ENCODE measurements at places on chromosomes 2 and 18.
A peak's percentile ranks its signal among the peaks of the same experiment; 100 is the strongest.

DNA sequence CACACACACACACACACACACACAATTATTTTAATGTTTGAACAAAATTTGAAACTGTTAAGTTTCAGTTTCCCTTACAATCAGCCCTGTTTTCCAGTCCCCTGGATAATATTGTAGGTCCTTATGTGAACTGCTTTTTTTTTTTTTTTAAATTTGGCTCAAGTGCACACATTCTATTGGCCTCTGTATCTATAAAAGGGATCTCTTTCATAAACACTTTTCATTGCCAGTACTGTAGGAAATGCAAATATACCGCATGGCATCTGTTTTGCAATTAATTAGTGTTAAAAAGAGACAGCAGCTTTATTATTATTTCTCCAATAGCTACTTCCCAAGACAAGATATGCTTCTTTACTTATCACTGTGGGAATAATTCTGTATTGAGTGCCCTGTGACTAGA is 738.7 kb downstream of the EPHA4 start:
- no peak for DNase-seq

DNA sequence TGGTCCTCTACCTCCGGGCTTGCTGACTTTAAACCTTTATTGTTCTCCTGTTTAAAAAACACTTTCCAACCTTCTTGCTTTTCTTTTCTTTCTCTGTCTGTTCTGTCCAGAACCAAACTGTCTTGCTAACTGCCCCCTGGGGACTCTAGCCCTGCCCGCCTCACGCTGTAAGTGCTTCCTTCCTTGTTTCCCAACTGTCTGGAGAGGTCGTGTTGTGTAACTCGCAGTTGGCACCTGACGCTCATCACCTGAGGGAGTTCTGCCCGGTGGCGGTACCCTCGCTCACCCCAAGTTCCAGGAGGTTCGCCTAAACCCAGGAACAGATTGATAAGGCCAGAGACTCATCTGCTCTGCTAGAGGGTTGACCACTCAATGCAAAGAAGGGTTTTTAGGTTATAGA is 123.4 kb downstream of the MTCL1 start:
- DNase-seq, result no peak

DNA sequence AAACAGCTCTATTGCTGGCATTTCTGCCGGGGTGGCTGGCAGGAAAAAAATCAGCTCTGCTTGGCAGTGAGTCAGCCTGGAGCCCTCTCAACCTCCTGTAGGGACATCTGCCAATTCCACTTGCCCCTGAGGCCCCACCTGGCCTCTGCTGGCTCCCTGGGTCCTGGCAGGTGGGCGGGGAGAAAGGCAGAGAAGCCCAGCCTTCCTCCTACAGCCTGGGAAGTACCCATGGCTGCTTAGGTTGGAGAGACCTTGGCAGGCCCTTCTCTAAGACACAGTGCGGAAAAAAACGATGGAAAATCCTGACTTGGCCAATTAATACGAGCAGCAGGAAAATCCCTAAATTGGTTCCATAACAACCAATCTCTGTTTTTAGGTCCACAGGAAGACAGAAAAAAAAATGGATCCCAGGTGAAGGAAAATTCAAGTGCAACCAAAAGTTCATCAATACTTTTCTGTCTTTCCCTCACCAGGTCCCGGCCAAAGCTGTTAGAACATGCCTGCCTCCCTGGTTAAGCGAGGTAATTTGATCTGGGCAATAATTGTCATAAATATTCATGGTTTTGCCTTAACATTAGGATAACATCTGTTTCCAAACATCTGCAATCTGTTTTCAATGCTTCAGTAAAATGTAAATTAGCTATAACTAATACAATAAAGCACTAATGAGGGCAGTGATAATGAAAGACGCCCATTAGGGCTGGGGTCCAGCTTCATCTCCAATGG is 245.9 kb downstream of the TFCP2L1 start:
- DNase-seq, result no peak

- DNase-seq, result no peak
Measured at GRCh38 chr2:235594041-235594440, 100.2 kb downstream of the AGAP1 start.

DNA sequence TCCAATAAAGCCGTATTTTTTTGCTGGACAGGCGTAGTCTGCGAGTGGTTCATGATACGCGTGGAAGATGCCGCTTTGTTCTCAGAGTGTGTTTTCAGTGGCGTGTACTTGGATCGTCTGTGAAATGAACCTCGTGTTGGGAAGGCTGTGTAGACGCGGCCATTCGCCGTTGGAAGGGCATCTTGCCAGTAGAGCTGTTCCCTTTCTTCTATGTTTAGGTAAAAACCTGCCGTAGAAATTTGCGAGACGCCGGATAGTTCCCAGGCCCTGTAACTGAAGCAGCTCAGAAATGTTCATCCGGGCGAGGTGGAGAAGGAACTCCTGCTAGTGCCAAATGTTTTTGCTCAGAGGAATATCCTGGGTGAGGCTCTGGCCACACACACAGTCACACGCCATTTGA is 133.6 kb downstream of the NFATC1 start:
- no peak for DNase-seq

- DNase-seq, result peak; percentile 31
Measured at GRCh38 chr2:45494275-45494977, 116.6 kb downstream of the SRBD1 start.

- DNase-seq, result no peak
Measured at GRCh38 chr2:9693196-9693491, 62.3 kb upstream of the YWHAQ start.
